SJSA1 (cell line): ENCODE measurements at places on chromosomes 2 and 18. TPM values are rescaled to one million over a fixed set of nuclear protein-coding genes. Genes with fewer than 3 reads are reported as not detected.

The BBS5 gene
- total RNA-seq, result 3.4 and 4.3 TPM in 2 replicates

The TCF7L1 gene
- 0.68 and 1.3 TPM in 2 replicates for total RNA-seq

- no peaks in the 10 kb centered on the region for H3K27me3 ChIP-seq
- no peak overlapping the region for H3K4me3 ChIP-seq
Observed at GRCh38 chr18:74930616-74931015, 278.3 kb downstream of the PTGR3 start.

The RSAD2 gene
- not detected in 2 replicates for total RNA-seq

DNA sequence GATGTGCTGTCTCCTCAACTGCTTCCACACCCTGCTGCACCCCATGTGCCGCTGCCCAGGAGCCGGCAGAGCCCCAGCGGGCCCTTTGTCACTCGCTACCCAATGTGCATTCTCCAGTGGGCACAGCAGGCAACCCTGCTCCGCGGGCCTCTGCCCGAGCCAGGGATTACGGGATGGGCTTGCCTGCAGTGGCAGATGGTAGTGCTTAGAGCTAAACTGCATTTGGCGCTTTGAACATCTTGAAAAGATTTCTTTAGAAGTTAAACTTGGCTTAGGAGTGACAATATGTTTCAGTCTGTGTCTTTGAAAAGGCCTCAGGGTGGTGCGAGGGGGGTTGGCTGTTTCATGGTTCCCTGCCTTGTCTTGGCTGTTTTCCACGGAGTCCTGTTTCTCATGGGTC, 84.0 kb upstream of the BOD1L2 start:
- no peak for DNase-seq
- no peak overlapping the region for H3K4me3 ChIP-seq
- H3K4me1 ChIP-seq, result no peaks in the 10 kb centered on the region
- H3K27ac ChIP-seq, result no peak overlapping the region
- H3K27me3 ChIP-seq, result peaks cover 13% of the 10 kb centered on the region; the same call in 1 of the 2 replicates
